ENCODE measurements at places on chromosomes 4 and X.

- no peak for DNase-seq
Observed at GRCh38 chr4:81923140-81923539, 450.7 kb downstream of the HNRNPD start.

GRCh38 chrX:40579141-40579540 is 1.6 kb upstream of the ATP6AP2 start:
- DNase-seq, result no peak

DNA sequence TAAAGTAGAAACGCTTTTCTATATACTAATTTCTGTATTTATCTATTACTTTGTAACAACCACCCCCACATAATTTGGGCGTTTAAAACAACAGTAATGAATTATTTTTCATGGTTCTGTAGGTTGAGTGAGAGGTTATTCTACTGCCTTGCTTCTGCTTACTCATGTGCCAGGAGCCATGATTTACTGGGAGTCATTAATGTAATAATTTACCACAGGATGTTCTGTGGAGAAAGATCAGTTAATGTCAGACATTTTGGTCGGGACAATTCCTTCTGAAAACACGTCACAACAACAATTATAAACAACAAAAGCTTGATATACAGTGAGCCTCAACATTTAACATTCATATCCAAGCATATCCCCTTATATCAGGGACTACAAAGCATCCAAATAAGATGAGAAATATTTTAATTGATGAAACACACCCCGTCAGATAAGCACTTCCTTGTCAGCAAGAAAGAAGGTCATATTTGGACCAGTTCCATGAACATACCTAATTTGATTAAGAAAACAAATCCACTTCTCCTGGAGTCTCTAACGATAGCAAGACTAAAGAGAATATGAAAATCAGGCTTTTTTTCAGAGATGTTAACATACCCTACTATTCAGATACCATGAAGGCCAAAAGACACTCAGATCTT is 238.5 kb downstream of the PRDM5 start:
- no peak for DNase-seq

GRCh38 chrX:74523870-74524735 is 90.3 kb downstream of the RLIM start:
- no peak for DNase-seq

DNA sequence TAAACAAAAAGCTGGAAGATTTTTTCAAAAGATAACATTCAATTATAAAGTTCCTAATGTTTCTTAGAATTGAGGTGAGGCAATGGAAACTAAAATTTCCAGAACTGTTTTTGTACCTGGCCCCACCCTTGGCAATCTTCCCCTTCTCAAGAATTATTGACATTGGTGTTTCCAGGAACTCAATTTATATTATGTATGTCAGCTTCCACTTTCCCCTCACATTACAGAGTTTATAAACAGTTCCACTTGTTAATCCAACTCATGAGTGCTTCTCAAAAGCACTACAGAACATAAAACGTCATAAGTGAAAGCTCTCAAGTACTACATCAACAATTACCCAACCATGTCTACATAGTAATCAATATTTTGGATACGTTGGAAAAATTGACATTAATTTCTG is 107.4 kb downstream of the FAM13A start:
- no peak for DNase-seq

- peak; percentile 32 for DNase-seq
Observed at GRCh38 chrX:3743801-3744439, 30.5 kb upstream of the PRKX start.

DNA sequence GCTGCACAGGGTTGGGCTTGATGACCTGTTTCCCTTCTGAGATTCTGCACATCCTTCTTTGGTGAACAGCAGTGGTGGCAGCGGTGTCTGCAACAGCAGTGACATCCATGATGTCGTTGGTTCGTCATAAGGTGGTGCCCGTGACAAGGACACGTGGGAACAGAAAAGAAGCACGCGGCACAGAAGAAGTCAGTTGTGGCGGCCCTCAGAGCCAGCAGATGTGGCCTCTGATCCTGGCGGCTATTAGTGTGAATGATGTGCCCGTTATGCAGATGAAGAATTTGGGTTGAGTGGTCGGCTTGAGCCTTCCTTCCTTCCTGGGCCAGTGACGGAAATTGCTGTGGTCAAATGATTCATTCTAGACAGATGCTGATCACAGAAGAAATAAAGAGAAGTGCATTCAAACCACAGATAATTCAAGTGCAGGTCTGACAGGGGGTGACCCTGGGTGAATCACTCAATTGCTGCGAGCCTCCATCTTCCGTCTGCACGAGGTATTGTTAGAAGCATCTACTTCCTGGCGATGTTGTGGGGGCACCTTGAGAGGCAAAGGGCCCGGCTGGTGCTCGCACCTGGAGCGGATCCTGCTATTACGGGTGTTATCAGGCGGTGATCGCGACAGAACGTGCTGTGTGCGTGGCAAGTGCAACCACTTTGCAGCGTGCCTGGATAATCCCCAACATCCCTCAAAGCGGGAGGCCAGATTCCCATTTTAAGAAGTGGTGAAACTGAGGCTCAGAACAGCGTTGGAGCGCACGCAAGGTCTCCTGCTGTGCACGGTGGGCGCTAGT is 215.2 kb upstream of the PSAPL1 start:
- peak; percentile 26 for DNase-seq

Measured in activated gamma-delta T cell treated with anti-CD3 and anti-CD28 coated beads, Interleukin-2, amount 50 U/mL, for 16 hours (primary cell).